ENCODE measurements at places on chromosomes 4 and X. TPM values are rescaled to one million over a fixed set of nuclear protein-coding genes. Genes with fewer than 3 reads are reported as not detected.

DNA sequence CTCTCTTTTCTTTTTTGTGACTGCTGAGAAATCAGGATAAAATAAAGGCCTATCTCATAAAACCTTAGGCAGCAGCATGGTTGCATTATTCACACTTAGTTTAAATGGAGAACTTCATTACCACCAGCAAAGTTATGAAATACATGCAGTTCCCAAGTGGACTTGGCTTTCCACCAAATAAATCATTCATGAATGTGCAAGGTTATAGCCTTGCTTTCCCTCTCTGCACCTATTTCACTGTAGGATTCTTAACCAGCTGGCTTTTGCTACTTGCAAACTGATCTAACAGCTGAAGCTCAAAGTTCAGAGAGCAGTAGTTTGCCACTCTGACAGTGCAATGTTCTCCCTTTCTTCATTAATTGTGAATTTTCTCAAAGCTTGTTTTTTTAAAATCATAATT, 140.1 kb upstream of the SMIM31 start:
- no peak for DNase-seq

GRCh38 chr4:179116011-179116410, 1673.8 kb upstream of the AGA start:
- no peak for DNase-seq

The HAND2 gene
- not detected for total RNA-seq

The GPR119 gene
- not detected for total RNA-seq

The PLP1 gene
- not detected for total RNA-seq

DNA sequence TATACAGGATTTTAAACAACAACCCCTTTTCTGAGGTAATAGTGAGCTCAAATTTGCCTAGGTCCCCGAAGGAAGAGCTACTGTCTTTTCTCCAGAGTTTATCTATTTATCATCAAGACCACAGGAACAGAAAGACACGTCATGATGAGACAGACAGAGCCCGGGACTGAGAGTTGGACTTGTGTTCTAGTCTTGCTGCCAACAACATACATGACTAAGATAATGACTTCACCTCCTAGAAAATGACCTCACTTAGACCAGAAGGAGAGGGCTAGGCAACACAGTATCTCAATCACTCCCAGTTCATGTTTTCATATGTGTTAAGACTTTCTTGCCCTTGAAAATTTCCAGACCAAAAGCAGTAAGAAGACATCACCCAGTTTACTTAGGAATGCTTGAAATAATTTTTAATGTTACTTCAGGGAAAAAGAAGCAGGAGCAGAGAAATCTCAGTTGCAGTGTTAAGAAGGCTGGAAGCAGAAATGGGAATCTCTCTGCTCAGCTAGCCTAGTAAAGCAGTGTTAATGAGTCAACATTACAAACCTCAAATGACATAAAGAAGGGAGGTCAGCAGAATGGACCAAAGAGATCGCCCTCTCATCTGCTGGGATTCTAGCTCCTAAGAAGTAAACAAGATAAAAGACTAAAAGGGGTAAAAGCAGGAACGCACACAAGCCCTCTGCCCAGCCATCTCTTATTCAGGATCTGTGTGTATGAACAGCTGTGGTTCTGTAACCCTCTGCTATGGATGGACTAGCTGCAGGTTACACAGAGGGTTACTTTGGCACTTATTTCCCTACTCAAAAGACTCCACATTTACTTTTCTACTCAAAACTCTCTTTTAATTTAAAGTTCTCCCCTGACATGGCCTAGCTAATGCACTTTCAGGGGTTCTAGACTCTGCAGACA, 24.8 kb downstream of the PDGFC start:
- DNase-seq = peak; percentile 89

- DNase-seq = no peak
Observed at GRCh38 chr4:126611900-126612299, 1020.9 kb upstream of the INTU start.

DNA sequence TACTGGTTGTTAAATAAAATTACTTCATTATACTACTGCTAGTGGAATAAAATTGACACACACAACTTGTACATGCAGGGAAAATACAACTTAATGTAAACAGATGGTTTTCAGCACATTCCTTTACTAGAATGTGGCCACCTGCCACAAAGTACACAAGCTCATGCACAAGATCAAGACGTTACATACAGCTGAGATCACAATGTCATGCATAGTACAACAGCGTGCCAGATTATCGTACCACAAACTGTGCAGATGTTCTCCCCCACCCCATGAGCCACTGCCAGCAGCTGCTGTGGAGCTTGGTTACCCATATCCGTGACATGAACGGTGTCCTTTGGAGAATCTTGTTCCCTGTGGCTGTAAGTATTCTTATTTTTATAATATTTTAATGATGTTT, 27.7 kb downstream of the FBXO8 start:
- DNase-seq = peak; percentile 8

- no peak for DNase-seq
Observed at GRCh38 chr4:75002381-75002780, 69.5 kb downstream of the PARM1 start.

DNA sequence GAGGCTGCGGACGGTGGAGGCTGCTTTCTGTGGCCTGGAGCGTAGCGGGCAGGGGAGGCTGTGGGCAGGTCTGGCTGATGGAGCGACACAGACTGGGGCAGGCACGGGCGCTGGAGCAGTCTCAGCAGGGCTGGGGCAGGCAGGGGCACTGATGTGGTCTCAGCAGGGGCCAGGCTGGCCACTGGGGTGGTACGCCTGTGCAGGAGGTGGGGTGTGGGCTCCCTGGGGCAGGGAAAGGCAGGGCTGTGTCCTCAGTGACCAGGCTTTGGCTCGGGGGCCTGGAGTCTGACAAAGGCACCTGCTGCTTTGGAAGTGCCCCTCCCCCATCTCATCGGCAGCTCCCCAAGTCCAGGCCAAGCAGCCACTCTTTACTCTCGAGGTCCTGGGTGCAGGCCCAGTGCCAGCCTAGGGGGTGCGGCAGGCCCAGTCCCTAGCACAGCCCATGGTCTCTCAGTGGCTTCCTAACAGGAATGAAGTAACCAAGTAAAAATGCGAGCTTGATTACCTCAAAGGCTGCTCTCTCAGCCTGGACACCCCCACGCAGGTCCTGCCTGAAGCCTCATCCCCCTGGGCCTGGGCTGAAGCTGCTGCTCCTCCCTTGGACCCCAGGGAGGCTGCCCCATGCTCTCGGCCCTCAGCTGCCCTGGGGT, 55.5 kb downstream of the ADRA2C start:
- no peak for DNase-seq

The MAP9 gene
- 3.1 TPM for total RNA-seq

DNA sequence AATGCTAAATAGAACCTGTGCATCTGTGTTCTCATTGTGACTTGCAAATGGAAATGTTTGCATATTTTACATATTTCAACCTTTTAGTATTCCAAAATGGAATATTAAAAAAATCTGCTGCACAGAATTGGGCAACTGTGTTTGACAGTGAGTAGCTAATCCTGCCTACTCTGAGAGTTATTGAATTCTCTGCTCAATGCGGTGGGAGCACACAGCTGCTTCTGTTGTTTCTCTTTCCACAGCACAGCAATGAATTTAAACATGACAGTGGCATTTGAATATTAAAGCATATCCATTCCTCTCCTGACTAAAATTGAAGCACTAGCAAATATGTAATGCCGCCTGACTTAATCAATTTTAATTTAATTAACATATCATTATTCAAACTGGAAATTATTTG, 366.6 kb downstream of the GASK1B start:
- no peak for DNase-seq

DNA sequence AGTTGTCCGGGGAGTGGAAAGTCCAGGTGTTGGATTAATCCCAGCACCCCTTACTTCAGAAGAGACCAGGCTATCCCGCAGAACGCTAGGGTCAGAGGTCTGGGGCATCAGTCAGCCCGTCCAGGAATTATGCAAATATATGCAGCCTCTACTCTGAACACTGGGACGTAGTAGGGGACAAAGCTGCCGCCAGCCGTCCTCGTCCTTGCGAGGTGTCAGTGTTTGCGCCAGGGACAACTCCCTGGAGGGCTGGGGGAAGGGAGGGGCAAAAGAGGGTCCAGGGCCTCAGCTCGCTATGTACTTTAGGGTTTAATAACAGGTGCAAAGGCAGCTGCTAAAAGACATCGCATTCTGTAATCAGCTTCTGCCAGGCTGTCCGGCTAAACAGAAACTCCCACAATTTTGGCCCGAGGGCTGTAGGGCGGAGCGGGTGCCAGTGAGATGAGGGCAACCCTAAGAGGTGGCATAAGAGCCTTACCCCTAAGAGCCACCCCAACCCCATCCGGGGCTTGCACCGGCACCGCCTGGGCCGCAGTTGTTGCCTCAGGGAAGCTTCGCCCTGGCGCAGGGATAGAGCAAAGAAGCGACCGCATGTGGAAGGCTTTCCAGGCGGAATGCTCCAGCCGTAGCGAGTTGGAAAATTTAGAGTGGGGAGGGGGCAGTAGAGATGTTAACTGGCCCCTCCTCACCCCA, 8.4 kb downstream of the HAND2 start:
- no peak for DNase-seq

The RAB28 gene
- 18.6 TPM for total RNA-seq

DNA sequence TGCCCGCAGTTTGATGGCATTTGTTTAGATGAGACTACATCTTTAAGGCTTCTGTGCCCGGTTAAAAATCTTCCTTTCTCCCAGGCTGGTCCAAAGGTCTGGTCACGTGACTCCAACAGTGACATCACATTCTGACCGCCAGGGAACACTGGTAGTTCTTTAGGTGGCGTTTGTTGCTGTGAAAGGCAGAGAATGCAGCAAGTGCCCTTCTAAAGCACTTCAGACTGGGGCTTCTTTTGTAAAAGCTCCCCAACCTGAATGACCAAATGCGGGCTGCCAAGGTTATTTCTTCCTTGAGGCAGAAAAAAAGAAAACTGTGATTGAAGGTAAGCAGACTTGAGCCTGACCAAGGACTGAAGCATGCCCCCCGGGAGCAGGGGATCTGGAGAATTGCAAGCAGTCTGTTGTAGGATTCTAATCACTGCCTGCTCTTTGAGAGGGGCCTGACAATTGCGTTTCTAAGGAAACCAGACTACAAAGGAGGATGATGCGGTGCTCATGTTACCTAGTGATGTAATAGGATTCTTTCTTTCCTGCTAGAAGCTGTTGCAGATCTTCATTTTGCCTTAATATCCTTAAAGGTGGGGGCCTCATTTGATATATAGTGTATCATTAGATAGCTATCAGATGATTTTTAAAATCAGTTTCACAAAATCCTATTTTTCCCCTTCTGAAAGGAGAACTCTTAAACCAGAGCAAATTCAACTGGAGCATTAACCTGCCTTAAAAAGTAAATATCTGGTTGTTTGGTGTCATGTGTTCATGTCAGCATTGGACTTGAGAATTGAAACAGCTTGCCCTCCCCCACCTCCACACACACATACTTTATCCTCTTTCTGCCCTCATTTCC, 133.1 kb downstream of the AKAP4 start:
- DNase-seq = no peak

DNA sequence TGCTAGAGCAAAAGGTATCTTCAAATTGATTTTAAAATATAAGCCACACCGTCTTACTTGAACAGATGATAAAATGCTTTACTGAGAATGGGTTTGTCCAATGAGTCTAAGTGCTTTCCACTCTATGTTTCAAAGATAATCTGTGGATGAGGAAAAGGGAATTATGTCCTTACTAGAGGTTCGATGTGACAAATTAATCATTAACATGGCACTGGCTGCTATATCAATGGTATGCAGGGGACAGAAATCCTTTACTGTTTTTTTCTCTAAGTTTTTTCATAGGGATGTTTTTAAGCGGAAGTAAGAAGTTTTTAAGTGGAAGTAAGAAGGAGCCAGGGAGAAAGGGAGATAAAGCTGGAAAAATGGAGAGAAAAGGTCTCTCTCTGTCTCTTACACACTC, 38.0 kb downstream of the MID1IP1 start:
- DNase-seq = no peak

DNA sequence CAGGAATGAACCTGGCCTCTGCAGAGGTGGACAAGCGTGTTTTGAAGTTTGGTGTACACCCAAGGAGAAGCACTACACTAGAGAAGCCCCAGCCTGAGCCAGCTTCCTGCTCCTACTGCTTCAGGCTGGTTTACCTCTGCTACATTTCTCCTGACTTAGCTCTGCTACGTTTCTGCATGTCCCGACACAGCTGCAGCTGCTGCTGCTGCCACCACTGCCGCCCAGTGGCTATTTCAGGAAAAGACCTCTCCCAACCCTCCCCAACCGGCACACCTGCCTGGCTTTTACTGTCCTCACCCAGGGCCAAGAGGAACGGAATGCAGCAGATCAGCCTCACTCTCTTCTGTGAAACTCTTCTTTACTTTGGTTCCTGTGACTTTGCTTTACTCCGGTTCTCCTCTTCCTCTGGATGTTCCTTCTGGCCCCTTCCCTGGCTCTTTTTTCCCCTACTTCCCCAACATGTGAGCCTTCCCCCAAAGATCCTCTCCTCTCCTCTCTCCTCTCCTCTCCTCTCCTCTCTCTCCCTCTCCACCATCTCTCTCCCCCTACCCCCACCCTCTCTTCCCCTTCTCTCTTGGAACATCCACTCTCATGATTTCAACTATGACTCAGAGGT, 3.1 kb upstream of the P2RY4 start:
- DNase-seq = peak; percentile 18

- DNase-seq = no peak
Observed at GRCh38 chr4:101256222-101256621, 91.1 kb downstream of the PPP3CA start.

The TCP11X2 gene
- total RNA-seq = not detected

DNA sequence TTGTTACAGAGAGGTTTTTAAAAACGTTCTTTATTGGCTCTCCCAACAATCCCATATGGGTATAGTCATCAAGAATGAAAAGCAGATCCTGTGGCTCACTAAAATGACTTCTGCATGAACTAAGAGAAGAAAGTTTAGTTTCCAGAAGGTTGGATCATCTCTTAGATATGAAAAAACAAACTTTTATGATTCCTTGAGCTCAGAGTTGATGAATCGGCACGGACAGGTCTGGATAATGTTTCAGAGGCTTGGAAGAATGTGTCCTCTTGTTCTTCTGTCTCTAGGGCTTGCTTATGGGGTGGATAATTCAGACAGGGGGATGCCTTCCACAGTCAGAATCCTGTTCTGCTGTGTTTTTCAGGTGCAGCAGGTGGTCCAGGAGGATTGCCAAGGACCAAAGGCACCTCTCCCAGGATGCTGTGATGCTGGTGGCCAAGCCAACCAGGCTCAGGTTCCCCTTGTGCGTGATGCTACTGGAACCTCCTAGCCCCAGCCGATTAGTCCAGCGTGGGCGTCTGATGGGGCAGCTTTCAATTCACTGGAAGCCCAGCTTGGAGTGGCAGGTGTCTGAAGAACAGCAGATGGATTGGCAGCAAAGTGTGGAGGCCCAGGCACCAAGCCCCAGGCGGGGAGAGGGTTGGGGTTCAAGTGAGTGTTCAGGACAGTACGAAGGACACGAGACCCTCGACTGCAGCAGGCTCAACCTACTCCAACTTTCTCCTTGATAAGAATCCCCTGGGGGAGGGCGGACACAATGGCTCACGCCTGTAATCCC, 30.3 kb downstream of the CCKAR start:
- DNase-seq = no peak

GRCh38 chr4:112213856-112214255, 17.7 kb upstream of the AP1AR start:
- DNase-seq = peak; percentile 58

The USP51 gene
- total RNA-seq = 1.8 TPM

DNA sequence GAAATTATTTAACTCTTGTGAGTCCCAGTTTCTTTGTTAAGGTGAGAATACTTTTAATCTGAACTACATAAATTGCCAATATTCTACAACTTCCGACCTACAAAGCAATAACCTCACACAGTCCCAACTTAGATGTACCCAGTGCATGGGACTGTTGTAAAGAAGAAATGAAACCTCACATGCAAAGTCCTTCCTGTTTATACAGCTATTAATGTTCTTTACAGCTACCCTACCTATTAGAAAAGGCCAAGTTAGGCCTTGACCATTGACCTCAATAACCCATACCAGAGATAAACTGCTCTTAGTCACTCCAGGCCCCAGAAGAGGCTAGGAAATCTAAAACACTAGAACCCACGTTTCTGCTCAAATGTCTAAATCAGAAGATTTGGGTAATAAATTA, 920.1 kb upstream of the TENM3 start:
- no peak for DNase-seq
